Esophagus squamous epithelium (tissue), 5 donors: ENCODE measurements at places on chromosomes 7 and 10.

- DNase-seq, result no peak
Observed at GRCh38 chr7:132114411-132114810, 461.9 kb downstream of the PLXNA4 start.

GRCh38 chr10:13853854-13854253 lies 267.1 kb downstream of the PRPF18 start:
- no peak for DNase-seq

DNA sequence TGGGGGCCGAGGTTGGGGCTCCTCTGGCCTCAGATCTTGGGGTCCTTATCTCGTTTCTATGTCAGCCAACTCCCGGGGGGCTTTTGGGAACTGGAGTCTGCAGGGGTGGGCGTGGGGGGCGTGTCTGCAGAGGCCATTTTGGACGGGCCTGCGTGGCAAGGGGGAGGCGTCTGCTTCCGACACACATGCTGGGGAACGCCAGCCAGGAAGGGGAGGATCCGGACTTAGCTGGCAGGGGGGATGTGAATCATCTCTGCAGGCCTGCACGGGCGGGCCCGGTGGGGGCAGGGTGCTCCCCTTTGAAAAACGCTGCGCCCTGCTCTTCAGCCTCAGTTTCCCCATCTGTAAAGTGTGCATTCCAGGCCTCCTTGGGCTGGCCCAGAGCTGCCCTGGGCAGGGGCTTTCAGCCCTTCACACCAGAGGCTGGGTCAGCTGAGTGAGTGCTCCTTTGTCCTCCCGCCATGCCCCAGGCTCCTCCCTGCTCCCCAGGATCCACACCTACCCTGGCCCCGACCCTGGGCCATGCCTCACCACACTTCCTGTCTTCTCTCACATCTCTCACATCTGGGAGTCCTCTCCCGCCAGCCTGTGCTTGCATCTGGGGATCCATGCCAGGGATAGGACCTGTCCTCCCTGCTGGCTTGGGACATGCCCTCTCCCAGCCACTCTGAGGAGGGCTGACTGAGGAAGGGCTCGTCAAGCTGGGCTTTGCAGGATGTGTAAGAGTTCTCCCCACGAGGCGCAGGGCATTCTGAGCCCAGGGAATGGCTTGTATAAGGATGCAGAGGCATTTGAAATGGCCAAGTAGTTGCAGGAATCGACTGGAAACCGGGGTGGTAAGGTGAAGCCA lies 172.6 kb upstream of the TNRC18 start:
- no peak for DNase-seq

GRCh38 chr7:17441557-17441956 lies 143.1 kb downstream of the AHR start:
- no peak for DNase-seq
